ENCODE measurements at places on chromosomes 5 and 9.

- DNase-seq = no peak
Measured at GRCh38 chr5:56607551-56607950, 207.8 kb upstream of the MAP3K1 start.

DNA sequence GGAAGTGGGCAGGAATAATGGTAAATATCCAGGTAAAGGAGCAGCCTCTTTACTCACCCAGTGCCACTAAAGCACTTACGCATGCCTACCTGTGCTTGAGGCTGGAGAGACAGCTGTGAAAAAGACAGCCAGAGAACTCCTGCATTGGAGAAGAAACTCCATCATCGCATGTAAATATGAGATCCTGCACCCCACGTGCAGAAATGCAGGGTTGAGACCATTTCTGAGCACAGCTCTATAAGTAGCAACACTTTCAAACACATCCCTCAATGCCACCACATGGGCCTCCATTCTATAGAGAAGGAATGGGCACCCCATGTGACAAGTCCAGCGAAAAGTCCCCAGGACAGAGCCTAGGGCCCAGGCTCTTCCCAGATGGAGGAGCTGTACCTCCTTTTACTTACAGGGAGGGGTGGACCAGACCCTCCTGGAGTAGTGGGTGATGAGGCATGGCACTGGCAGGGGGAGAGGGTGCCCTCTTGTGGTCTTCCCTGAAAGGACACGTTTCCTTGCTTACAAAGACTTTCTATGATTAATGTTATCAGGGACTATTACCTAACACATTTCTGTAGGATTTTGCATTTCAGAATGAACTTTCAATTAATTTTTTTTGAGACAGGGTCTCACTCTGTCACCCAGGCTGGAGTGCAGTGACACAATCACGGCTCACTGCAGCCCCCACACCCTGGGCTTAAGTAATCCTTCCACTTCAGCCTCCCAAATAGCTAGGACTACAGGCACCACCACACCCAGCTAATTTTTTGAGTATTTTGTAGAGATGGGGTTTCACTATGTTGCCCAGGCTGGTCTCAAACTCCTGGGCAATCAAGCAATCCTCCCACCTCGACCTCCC is 55.3 kb upstream of the IL17B start:
- DNase-seq = peak; percentile 41

- DNase-seq = no peak
Measured at GRCh38 chr5:42767491-42768105, 11.0 kb downstream of the CCDC152 start.

DNA sequence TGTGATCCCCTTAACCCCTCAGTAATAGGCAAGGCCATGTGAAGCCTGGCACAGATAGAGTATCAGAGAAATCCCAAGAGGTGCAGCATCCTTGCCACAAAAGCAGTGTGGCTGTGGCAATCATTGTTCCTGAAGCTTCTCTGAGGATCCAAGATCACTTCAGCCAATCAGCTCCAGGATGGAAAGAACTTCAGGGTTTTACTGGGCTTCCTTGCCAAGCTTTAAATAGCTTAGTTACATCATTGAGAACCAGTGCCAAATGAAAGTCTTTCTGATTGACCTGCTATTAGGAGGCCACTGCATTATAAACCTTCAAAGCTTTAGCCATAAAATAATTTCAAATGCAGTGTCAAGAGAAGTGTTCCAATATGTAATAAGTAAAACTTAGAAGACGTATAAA is 430.6 kb downstream of the PIK3R1 start:
- DNase-seq = no peak

- no peak for DNase-seq
Measured at GRCh38 chr5:142569905-142570304, 116.0 kb downstream of the FGF1 start.

GRCh38 chr9:137077010-137077747 is at the start of gene UAP1L1:
Gene UAP1L1 (plus strand): TSS chr9:137077517. CDS start chr9:137077533, 16 bp downstream.
- no peak for DNase-seq

GRCh38 chr5:127962491-127962890 is 121.1 kb upstream of the SLC12A2 start:
- no peak for DNase-seq

GRCh38 chr5:64625678-64626077 is 64.6 kb upstream of the SHISAL2B start:
- DNase-seq = no peak

DNA sequence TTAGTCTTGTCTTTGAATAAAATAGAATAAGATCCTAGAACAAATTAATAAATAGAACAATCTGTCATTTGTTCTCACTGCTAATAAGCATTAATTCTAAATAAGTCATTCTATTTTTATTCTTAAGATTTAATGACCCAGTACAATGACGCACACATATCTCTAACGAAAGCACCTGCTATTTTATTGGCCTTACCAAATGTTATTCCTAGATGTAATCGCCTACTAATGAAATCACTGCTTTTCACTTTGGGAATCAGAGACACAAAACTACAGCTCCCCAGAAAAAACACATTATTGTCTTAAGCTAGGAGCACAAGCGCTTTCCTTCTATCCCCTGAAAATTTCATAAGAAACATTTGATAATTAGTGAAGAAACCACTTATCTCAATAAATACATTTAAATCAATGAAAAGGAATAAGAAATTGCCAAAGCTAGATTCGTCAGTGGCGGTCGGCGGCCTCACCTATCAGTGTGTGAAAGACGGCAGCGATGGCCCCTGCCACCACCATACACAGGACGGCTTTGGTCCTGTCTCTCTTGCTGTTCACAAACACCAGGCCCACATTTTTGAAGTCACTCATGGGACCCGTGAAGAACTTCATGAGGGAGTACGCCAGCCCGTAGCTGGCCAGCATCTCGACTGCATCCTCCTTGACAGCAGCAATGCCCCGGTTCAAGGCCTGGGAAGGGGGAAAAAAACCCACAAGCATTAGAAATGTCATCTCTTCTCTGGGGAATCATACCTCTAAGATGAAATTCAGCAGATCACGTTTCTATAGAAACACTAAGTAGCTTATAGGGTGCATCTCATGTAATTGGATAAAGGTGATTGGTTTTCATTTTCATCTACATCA is 102.8 kb downstream of the ANKH start:
- no peak for DNase-seq

- no peak for DNase-seq
Measured at GRCh38 chr5:113259034-113259433, 175.8 kb downstream of the TSSK1B start.

GRCh38 chr5:149282966-149283332 is 11.3 kb downstream of the AFAP1L1 start:
- DNase-seq = no peak

DNA sequence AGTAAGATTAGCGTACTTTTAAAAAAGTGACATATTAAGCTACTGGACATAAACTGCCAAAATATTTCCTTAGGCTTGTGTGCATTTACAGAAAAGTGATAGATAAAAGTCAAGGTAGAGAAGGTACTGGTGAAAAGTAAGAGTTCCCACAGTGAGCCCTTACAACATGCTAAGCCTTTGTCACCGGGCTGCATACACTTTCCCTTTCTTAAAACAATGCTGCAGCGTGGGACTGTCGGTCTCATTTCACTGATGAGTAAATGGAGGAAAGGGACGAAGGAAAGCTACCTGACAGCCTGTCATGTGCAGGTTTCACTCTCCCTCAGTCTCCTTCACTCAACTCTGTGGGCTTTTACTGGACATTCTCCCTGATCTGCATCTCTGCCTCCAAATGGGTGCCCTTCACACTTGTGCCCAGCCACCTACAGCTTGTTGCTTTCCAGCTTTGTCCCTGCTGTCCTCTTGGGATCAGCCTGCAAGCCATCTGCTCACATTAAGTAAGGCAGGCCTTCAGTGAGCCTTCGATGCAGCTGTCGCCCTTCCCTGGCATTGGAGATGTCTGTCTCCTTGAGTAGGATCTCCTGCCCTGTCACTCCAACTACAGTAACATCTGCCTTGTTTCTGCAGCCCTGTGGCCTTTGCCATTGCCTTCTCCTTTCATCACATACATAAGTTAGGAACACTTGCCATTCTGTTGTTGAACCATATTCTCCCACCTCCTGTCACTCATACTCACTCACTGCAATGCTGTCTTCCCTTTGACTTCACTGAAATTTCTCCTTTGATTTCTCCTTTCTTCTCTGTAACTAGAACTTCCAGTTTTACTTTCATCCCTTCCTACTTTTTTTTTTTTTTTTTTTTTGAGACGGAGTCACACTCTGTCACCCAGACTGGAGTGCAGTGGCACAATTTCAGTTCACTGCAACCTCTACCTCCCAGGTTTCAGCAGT is 9.3 kb upstream of the ROPN1L start:
- DNase-seq = no peak

GRCh38 chr5:93360436-93361088 is 220.5 kb downstream of the NR2F1-AS1 start:
- DNase-seq = no peak

- no peak for DNase-seq
Measured at GRCh38 chr5:58393716-58394115, 66.2 kb downstream of the PLK2 start.

DNA sequence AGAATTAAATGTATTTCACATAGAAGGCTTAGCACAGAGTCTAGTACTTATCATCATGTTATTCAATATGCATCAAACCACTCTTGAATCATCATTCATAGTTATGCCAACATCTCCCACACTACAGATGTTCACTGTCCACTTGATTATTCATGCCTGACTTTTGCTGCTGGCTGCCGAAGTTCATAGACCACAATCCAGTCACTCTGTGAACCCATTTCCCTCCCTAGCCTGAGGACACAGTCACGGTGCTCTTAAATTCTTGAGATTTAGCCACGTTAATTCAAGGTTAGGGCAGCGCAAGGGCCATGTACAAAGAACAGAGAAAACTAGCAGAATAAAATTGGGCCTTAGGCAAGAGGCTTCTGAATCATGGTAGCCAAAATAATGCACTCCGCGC is 32.4 kb downstream of the ABCA1 start:
- DNase-seq = no peak

- no peak for DNase-seq
Measured at GRCh38 chr5:89036704-89037489, 153.9 kb upstream of the MEF2C start.

- no peak for DNase-seq
Measured at GRCh38 chr5:123450114-123450513, 26.9 kb upstream of the CEP120 start.

Data from stimulated activated CD4-positive, alpha-beta T cell treated with anti-CD3 and anti-CD28 coated beads, Interleukin-1b, Interleukin-23, amount 100 ng/mL, for 4 hours (primary cell).